Omental fat pad (tissue), 4 donors: ENCODE measurements at places on chromosomes 4 and X.

GRCh38 chr4:15457406-15458201, 12.1 kb upstream of the CC2D2A start:
- no peak for DNase-seq

DNA sequence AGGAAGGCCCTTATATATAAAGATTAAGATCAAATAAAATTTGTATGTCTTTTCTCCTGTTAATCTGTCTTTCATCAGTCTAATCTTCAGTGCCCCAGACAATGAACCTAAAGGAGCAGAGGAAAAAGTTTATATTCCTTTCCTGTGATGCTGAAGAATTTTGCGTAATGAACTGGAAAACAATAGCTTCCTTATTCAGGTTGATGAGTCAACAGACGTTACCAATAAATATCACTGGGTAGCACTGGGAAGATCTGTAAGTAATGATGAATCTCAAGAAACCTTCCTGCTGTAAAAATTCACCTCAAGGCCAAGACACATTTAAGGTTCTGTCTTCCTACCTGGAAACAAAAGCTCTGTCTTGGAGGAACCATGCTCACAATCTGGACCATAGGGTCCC, 25.5 kb downstream of the CDKN2AIP start:
- no peak for DNase-seq

- DNase-seq: no peak
Observed at GRCh38 chr4:41213625-41214135, 662 bp downstream of the APBB2 start.

- DNase-seq: no peak
Observed at GRCh38 chrX:136711147-136711546, 63.2 kb downstream of the CD40LG start.

- DNase-seq: no peak
Observed at GRCh38 chrX:12425496-12425895, 287.2 kb downstream of the FRMPD4 start.

DNA sequence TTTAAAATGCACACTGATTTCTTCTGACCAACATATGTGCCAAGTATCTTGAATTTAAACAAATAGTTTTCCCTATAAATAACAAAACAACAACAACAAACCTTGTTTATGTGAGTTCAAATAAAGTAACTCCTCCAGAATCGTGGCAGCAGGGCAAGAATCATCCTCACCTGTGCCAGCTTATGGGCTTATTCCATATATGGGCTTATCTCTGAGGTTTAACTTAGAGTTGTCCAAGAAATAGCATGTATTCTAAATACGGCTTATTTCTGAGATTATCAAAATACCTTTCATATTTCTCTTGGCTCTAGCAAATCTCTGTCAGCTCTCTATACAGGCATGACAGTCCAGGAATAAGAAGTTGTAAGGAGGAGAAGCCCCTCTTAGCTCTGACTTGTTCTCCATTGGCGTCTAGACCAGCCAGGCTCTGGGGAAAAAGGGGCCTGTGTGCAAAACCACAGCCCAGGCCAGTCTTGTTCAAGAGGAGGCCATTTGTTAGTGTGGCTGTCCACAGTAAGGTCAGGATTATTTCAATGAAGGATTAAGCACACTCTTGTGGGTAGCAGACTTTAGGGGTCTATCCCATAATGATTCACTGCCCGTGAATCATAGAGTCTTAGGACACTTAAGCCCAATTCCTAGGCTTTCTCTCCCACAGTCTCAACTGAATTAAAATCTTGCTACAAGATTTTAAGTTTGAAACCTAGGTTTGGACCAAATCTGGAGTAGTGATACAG, 63.2 kb downstream of the FRAS1 start:
- DNase-seq: no peak

GRCh38 chr4:181650033-181650825, 593.0 kb upstream of the TENM3 start:
- DNase-seq: no peak

GRCh38 chr4:109701566-109702410, 1.5 kb downstream of the CASP6 start:
- no peak for DNase-seq

DNA sequence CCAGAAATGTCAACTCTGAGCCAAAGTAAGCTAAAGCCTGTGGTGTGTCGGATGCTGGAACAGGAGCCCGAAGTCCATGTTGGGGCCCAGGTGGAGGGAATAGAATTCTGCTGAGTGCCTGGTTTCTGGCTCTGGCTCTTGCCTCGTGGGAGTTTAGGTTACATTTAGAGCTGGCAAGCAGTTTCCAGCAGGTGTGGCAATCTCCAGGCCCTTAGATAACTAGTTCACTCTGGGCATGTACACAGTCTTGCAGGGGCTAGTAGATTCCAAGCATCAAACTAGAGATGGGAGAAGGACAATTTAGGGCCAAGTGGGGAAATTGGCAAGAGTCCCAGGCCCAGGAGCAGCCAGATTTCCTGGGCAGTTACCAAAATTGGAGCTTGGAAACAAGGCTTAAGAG, 56.3 kb upstream of the STOX2 start:
- no peak for DNase-seq

GRCh38 chr4:77154761-77155499, 2.1 kb upstream of the CCNG2 start:
- DNase-seq: no peak
